Activated CD4-positive, alpha-beta T cell treated with anti-CD3 and anti-CD28 coated beads, Interleukin-2, amount 10 ng/mL, durations not matched to agents 7 days and 5 days (primary cell): ENCODE measurements at places on chromosomes 11 and 22. TPM values are rescaled to one million over a fixed set of nuclear protein-coding genes. Genes with fewer than 3 reads are reported as not detected.

DNA sequence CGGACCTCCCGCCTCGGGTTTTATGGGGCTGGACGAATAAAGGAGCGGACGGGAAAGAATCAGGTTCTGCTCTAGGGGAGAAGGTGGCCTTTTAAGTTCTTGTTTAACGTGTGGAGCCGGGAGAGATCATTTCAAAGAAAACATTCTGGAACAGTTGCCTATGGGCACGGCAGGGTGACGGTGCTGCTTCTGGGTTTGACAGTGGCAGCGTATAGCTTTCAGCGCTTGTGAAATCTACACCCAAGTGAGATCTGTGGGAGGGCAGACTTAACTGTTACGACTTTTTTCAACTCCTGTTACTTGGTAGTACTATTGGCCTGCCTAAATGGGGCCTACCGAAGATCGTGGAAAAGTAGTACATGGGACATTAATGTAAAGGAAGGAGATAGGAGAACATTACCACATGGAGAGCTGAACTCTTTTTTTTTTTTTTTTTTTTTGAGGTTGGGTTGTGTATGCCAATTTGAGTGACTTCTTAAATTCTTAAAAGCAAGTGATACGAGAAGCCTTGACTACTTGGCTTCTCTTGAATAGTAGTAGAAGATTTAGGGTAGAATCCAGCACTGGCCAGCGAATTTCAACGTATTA is 743 bp downstream of the USP47 start:
- DNase-seq, result peak; percentile 77

DNA sequence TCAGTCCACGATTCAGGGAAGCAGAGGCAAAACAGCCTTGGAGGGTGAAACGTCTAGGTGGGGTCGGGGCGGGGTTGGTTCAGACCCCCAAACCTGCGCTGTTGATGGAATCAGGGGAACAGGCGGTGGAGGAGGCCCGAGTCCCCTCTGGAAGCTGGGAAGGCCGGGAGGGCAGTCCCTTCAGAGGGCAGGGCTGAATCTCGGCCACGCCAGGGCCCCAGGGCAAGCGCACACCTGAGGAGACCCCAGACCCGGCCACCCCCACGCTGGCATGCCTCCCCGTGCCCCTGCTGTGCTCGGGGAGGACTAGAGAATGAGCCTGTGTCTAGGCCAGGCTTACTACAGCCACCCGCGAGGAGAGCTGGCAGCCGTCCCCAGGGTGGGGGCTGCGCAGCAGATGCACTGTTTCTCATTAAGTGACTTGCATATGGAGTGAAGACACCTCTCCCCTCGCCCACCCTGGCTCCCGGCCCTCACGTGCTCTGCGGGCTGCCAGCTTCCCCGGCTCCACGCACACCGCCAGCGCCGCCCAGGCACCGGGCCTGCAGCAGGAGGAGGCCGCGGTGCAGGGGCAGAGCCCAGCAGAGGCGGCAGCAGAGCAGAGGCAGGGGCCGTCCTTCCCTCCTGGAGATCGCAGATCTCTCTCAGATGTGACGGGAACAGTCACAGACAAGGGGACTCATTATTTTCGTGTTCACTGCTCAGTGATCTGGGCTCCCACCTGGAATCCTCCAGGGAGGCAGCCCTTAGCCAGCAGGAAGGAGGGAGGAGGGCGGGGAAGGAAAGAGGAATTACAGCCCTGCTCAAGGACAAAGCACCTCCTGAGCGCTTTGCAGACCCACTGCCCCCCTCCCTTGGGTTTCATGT is 47.1 kb upstream of the OPCML start:
- no peak for DNase-seq

GRCh38 chr11:6356503-6357055 is 33.7 kb upstream of the SMPD1 start:
- no peak for DNase-seq

- no peak for DNase-seq
These were observed 67.6 kb downstream of the MPPED1 start for GRCh38 chr22:43479301-43479950.

- no peak for DNase-seq
These were observed 9.9 kb upstream of the KCNJ5 start for GRCh38 chr11:128881221-128881620.

- DNase-seq, result no peak
These were observed 40.9 kb downstream of the RNF141 start for GRCh38 chr11:10499874-10500601.

The C11orf16 gene
- not detected for total RNA-seq

DNA sequence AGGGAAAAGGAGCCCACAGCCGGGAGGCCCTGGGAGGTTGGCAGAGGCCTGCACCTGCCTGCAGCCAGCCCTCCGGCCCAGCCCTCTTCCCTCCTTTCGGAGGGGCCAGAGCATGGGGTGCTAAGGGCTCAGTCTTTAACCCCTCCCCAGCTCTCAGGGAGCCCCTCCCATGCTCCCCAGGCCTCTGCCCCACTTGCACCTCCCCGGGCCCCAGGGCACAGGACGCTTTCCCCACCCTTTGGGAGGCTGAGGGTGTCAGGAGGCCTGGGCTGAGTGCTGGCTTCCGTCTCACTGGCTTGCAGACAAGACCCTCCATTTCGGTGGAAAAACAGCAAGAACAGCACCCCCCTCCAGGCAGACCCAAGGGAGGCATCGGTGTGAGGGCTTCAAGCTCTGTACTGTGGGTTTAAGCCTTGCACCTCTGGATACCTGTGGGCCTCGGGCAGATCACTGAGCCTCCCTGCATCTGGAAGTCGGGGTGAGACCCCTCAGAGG is 7.3 kb downstream of the ASCL2 start:
- DNase-seq, result no peak
